ENCODE measurements at places on chromosomes 12 and 14.

DNA sequence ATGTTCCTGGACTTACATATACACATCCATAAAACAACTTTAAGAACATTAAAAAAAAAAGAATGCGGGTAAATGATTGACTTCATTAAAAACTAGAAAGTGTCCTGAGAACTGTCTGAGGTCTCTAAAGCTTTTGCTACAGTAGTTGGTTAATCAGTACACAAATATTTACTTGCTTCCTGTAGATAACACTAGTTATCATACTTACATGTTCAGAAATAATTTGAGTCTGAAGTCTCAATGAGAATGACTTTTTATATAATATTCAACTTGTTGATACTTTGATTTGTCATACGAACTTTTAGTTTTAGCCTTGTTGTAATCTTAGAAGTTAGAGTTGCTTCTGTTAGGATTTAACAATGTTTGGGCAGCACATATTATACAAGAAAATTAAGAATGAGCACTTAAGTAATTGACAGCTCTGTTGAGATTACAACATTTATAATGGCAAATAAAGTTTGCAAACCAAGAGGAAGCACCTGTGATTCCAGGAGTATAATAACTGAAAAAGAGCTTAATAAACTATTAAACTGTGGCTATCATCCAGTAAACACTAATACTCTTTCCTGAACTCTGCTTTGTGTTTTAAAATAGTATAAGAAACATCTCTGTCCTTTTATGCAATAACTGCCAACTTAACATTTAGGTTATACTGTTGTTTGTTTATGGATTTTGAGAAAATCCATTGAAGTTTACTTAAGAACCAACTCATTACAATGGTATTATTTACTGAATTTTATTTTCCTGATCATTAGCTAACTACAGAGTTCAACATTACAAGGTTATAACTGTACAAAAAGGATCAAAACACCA is 131.7 kb downstream of the MIPOL1 start:
- no peak for DNase-seq

GRCh38 chr12:109811624-109811995 is 21.6 kb downstream of the TRPV4 start:
- DNase-seq, result peak; percentile 33

DNA sequence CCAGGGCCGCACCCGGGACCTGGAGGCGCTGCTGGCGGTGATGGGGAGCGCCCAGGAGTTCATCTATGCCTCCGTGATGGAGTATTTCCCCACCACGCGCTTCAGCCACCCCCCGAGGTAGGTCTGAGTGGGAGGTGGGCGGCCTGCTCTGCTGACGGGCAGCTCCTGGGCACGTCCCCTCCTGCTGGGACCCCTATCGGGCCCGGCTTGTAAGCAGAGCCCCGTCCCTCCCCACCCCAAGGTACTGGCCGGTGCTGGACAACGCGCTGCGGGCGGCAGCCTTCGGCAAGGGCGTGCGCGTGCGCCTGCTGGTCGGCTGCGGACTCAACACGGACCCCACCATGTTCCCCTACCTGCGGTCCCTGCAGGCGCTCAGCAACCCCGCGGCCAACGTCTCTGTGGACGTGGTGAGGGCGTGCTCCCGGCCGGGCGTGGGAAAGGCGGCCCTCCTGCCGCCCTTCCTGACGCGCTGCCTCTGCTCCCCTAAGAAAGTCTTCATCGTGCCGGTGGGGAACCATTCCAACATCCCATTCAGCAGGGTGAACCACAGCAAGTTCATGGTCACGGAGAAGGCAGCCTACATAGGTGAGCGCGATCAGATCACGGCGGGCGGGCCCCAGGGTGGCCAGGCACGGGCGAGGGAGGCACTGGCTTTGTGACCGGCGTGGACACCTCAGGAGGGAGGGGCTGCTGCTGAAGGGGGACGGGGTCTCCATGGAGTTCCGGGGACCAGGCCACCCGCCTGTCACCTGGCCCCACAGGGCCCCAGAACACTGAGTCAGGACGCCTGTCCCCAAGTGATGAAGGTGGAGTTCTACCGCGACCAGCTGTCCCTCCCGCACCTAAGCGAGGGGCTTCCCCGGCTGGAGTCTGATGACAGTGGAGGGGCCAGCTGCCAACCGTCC is 7.3 kb downstream of the PLD4 start:
- DNase-seq, result no peak

DNA sequence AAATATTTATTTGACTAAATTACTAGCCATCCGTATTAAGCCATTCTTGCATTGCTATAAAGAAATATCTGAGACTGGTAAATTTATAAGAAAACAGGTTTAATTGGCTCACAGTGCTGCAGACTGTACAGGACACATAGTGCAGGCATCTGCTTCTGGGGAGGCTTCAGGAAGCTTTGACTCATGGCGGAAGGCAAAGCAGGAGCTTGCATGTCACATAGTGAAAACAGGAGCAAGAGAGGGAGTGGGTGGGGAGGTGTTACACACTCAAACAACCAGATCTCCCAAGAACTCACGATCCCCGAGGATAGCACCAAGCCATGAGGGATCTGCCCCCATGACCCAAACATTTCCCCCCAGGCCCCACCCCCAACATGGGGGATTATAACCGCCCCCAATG is 26.7 kb upstream of the RAB21 start:
- DNase-seq, result no peak

DNA sequence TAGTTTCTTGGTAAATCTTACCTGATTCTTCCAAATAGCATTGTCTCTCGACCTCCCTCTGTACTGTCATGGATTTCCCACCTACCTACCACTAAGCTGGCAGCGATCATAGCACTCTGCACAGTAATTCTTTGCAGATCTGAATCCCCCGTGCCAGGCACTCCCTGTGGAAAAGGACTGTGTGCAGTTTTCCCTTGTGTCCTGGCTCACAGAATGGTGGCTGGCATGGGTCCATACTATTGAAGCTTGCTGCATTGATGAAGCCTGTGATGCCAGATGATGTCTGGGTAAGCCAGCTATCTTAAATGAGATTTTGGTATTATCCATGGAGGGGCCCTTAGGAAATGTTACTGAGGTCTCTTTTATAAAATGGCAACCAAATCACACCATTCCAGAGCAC is 135.7 kb downstream of the RPAP3 start:
- DNase-seq, result peak; percentile 3

- DNase-seq, result no peak
These were observed 160.6 kb upstream of the HMGA2 start for GRCh38 chr12:65663648-65664047.

- no peak for DNase-seq
These were observed 38.8 kb downstream of the FBXO21 start for GRCh38 chr12:117151403-117152031.

GRCh38 chr12:120007272-120007671 is 18.2 kb downstream of the BICDL1 start:
- no peak for DNase-seq

GRCh38 chr12:94640134-94640928 is 10.0 kb downstream of the TMCC3 start:
- no peak for DNase-seq

DNA sequence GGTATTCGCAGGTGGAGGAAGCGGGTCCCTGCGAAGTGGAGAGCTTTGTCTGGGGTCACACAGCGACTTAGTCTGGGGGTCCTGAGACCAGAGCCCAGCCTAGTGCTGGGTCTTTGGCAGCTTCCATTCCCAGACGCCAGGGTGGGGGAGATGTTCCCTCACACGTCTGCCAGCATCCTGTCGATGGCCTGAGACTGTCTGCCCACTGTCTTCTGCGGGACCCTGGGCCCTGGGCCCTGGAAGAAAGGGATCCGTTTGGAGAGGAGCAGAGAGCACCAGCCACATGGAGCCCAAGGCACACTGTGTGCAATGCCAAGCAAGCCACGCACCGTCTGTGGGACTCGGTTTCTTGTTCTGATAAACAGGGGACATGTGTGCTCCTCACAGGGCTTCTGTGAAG is 197.2 kb downstream of the KIF26A start:
- no peak for DNase-seq

DNA sequence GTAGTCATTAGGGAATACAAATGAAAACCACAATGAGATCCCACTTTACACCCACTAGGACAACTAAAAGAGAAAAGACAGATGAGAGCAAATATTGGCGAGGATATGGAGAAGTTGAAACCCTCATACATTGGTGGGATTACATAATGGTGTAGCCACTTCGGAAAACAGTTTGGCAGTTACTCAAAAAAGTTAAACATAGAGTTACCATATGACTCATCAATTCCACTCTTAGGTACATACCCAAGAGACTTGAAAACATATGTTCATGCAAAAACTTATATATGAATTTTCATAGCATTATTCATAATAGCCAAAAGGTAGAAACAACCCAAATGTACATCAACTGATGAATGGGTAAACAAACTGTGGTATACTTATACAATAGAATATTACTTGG is 27.1 kb downstream of the ALDH1L2 start:
- no peak for DNase-seq

DNA sequence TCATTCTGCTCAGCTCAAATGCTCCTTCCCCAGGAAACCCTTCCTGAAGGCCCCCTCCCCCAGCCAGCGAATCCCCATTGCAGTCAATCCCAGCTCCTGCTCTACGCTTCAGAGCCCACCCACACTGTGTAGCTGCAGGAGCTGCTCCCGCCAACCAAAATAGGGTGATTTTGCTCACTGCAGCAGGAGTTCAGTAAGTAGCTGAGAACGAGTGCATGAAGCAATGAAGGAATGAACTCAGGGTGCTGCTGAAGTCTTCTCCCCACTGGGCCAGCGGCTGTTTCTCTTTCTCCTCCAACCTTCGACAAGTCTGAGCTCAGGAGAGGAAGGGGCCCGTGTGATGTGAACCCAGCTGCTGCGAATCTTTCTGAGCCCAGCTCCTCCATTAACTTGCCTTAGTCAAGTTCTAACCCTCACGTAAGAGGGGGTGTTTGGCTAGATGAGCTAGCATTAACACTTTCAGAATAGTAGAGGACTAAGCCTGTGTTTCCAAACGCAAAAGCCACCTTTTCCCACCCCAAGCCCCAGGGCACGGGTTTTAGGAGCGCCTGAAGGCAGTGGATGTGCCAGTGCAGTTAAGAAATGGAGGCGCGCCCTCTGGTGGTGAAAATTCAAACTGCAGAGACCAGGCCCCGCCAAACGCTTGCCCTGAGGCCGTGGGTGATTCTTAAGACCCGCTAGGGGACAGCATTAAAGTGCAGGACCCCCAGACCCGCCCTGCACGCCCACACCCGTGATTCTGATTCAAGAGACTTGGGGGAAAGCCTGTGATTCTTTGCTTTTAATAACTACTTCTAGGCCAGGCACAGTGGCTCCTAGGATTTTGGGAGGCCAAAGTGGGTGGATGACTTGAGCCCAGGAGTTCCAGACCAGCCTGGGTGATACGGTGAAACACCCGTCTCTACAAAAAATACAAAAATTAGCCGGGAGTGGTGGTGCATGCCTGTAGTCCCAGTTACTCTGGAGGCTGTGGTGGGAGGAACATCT is 11.9 kb upstream of the SERPINA4 start:
- DNase-seq, result peak; percentile 61

DNA sequence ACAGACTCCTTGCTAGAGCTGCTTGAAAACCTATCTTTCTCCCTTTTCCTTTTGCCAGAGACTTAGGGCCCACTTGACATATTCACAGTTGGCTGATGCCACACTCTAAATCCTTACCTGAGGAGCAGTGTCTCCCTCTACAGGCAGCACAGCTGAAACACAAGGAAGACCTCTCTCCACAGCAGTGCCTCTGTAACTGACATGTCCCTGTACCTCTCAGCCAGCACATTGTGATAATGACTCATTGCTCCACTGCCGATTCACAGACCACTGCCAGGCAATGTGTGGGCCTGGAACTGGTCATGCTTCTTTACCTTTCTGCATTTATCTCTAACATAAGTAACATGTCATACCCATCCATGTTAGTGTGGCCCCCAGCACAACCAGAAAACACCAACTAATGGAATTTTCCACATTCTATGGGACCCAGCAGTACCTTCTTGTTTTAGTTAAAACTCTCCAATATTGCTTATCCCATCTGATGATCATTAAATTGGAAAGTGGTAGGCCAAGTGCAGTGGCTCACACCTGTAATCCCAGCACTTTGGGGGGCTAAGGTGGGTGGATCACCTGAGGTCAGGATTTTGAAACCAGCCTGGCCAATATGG is 56.5 kb downstream of the GTF2A1 start:
- DNase-seq, result peak; percentile 84

DNA sequence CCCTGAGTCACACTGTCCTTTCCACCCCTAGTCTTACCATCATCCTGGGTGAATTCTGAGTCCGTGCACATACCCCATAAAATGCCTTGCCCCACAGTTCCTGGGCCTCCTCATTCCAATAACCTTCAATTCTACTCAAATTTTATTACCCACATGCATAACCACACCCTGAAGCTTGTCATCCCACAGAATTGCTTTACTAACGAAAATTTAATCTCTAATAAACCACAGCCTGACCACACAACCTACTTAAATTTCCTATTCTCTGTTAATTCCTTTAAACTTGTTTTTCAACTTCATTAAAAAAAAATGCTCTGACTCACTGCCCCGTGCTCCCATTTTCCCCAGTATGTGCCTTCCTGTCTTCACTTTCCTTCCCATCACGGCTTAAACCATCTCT is 205.9 kb downstream of the PHLDA1 start:
- no peak for DNase-seq

DNA sequence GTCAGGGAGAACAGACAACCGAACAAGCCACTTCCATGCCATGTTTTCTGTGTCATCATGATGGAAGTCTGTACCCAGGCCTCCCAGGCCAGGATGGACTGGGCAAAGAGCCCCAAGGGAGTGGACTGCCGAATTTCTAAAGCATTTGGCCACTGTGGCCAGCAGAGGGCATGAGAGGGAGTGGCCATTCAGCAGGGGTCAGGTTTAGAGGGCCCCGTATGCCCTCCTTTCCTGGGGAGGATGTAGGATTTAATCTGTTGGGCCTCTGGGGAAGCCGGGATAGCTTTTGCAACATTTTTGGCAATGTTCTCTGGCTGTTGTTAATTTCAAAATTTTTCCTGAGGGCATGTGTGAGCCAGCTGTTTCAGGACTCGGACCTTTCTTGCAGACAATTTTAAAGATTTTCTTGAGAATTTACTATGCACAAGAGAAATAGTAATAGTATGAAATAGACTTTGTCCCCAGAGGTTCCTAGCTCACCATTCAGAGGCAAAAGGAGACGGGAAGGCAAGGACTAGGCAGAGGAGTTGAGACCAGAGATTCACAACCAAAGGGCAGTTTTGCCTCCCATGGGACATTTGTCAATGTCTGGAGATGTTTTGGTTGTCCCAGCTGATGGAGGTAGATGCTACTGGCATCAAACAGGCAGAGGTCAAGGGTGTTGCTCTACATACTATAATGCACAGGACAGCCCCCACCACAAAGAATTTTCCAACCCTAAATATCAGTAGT is 18.0 kb downstream of the ACACB start:
- DNase-seq, result peak; percentile 31

DNA sequence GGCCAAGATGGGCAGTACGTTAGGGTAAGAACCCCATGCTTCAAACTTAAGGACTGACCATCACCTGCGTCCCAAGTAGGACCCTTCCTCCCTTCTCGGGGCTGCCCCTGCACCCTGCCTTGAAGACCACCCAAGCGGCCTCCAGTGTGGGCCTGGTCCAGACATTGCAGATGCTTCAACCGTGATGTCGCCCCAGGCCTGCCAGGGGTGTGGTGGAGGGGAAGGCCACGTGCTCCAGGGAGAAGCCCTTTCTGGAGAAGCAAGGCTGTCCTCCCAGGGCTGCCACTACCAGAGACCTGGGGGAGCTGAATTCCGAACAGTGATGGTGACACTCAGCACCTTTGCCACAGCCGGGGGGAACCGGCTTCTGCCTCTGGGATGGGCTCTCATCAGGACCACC is 13.3 kb downstream of the NGB start:
- DNase-seq, result no peak

- DNase-seq, result no peak
These were observed 52.9 kb downstream of the PPP4R4 start for GRCh38 chr14:94227029-94227428.

Data from NCI-H82 (cell line).